MV-4-11 (cell line): ENCODE measurements at places on chromosomes 13 and 19.
A peak's percentile ranks its signal among the peaks of the same experiment; 100 is the strongest.

- DNase-seq: no peak
Measured at GRCh38 chr19:58551577-58552471, 3.1 kb downstream of the CHMP2A start.

- no peak for DNase-seq
Measured at GRCh38 chr19:18660939-18661670, 22.4 kb upstream of the CRTC1 start.

DNA sequence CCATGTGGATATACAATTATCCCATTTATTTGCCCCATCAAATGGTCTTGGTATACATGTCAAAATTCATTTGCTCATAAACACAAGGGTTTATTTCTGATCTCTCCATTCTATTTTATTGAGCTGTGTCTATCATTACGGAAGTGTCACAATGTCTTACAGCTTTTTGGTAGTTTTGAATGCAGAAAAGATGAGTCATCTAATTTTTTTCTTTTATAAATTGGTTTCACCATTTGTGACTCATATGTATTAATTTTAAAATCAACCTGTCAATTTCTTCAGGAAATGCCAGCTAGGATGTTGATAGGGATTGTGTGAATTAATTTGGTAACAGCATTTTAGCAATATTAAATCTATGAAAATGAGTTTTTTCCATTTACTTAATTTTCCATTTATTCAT, 2549.4 kb downstream of the PCDH9 start:
- no peak for DNase-seq

DNA sequence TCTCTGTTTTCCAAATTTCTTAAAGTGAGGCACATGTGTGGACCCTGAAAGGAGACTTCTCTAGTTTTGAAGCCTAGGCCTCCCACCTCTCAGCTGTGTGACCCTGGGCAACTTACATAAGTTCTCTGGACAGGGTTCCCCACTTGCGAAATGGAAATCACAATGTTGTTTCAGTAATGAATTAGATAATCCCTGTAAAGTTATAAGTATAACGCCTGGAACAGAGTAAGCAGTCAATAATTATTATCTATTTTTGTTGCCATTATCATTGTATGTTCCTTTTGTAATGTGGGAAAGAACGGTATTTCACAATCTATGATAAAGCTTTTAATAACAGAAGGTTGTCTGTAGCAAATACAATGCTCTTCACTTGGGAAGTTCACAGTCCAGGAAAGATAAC, 437.3 kb upstream of the ZNF507 start:
- no peak for DNase-seq

- DNase-seq: no peak
Measured at GRCh38 chr19:35459414-35460082, 11.5 kb downstream of the FFAR2 start.

DNA sequence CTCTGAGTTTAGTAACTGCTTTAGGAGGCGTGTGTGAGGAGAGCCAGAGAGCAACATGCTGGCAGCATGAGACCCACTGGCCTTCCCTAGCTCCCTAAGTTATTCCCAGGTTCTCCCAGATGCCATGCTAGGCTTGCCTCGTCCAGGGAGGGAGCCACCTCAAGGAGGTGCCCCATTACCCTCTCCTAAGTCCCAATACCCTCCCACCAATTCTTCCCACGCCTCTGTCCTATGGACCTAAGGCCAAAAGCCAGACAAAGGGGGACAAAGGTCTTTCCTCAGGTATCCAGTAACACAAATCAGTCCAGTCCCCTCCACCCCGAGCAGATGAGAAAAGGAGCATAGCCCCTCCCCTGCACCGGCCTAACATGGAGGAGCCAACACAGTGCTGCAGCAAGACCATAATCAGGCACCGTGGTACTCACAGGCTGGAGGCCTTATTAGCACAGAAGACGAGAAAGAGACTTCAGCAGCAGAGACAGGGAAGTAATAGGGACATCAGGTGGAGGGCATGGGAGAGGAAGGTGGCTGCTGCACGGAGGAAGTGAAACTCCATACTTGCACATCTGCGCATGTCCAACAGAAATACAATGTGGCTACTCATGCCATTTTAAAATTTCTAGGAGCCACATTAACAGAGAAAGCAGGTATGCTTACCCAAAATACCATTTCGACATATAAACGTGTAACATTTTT, 46.3 kb downstream of the BRD4 start:
- peak; percentile 84 for DNase-seq

DNA sequence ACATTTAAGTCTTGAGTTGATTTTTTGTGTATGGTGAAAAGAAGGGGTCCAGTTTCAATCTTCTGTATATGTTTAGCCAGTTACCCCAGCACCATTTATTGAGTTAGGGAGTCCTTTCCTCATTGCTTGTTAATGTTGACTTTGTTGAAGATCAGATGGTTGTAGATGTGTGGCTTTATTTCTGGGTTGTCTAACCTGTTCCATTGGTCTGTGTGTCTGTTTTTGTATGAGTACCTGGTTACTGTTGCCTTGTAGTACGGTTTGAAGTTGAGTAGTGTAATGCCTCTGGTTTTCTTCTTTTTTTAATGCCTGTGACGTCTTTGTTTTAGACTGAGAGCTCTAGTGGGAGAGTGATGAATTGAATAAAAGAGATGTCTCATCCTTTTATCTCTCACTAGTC, 83.2 kb downstream of the NBEA start:
- DNase-seq: no peak

DNA sequence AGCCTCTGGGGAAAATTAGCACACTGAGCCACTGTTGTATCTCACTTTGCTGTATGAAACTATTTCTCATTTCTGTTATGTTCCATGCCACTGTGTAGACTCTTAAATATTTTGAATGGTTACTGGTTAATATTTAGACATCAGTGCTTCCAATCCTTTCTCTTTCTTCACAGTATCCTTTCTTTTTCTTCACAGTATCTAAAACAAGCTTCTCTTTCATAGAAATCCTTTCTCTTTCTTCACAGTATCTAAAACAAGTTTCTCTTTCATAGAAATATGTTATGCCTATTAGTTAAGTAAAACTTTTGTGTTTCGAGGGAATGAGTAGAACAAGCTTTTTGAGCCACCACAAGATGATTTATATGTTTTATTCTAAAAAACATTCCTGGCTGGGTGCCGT, 326.8 kb upstream of the KLF12 start:
- DNase-seq: no peak

DNA sequence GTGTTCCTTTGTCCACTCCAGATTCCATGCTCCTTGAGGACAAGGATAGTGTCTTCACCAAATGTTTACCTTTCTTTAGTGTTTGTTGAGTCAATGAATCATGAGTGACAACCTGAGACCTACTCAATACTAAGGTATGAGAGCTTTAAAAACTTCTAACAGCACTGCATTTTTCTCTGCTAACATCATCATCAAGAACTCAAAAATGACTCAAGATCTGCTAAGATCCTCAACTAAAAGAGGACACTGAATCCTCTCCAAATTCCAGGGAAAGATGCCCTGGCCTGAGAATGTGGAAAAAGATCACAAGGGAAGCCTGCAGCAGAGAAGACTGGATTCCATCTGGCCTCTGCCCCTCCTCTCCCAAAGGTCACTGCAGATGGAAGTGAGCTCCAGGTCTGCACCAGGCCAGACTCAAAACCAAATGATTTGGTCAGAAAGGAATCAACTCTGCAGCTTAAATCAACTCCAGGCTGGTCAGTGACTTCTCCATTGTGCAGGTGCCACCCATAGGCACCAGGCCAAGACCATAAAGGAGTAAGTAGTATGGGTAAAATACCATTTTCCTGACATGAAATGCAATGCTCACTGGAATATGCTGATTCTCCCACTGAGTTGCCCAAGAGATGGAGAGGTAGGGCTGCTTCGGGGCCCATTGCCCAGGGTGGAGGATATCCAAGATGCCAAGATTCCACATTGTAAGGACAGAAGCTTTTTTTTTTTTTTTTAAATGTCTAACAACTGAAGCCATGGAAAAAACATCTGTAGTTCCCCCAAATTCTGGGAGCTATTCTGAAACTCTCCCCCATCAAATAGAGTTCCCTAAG, 89.5 kb upstream of the DOCK9 start:
- no peak for DNase-seq

DNA sequence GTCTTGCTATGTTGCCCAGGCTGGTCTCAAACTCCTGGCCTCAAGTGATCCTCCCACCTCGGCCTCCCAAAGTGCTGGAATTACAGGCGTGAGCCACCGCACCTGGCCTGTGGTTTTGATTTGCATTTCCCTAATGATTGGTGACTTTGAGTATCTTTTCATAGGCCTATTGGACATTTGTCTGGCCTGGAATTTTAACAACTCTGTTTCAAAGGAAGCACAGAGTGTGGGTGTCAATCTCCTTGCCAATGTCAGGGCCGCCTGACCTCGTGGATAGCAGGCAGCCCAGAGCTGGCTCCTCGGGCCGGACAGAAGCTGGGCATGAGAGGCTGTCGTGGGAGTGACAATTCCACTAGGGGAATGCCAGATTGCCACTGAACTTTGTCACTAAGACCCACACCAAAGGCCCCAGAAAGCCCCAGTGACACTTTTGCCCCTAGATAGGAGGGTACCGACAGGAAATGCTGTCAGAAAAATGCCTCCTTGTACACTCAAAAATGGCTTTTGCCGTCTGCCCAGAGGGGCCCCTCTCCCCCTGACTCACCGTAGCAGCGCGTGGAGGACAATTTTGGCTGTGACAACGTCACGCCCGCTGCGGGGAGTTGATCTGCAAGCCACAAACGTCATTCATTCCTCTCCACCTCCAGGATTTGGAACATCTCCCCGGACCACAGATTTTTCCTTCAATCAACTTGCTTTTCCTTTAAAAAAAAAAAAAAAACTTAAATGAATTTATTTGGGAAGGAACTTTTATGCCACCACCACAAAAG, 11.7 kb upstream of the ADGRE5 start:
- DNase-seq: peak; percentile 33

- DNase-seq: no peak
Measured at GRCh38 chr19:49357186-49357585, 5.0 kb downstream of the TEAD2 start.

GRCh38 chr19:41939861-41940730, 11.8 kb upstream of the ERFL start:
- DNase-seq: no peak

DNA sequence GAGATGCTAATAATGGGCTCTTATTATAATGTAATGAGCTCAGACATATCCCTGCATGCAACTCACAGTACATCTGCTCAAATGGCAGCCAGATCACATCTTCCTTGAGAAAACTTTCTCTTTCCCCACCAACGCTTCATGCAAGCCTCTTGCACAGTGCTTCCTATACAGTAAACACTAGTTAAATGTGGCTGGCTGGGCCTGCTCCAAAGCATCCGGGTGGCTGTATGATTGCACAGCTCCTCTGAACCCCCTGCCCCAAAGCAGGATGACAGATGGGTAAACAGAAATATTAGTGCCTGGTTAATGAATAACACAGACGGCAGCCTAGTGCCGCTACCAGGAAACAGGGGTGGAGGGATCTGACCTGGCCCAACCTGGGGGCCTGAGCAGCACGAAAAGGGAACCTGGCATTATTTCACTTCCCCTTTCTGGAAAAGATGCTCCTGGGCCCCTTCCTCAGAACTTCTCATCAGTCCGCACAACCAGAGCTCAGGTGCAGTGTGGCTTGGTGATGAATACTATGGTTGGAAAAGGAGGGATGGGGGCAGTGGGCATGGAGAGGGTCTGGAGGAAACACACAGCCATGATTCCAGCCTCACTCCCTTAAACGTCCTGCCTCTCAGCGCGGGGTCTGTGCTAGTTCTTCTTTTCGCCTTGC, 10.8 kb downstream of the FFAR2 start:
- peak; percentile 49 for DNase-seq

DNA sequence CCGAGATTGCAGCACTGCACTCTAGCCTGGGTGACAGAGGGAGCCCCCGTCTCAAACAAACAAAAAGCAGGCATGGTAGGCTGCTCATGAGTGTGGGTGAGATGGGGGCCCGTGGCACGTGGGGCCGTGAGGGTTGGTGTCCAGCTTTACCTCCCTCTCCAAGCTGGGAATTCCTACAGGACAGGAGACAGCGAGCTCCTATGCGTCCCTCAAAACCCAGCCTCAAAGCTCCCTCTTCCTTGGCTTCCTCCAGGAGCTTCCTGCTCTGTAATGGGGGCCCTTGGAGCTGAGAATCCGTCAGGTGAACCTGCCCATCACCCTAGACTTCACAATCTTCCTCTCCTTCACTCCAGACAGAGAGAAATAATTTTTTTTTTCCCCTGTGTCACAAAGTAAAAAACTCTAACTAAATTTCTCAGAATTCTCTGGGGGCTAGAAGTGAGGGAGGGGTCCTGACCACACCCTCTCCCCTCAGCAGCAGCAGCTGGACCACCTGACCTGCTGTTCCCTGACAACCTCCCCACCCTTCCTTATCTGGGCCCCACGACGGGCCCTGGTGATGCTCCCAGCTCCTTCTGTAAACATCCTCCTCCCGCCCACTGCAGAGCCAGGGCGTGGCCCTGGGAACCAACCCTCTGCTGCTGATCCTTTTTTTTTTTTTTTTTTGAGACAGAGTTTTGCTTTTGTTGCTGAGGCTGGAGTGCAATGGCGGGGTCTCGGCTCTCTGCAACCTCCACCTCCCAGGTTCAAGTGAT, 22.1 kb upstream of the WDR18 start:
- DNase-seq: no peak

GRCh38 chr13:24660023-24660741, 20.0 kb upstream of the ATP12A start:
- no peak for DNase-seq

- DNase-seq: peak; percentile 23
Measured at GRCh38 chr13:54637366-54637765, 1608.8 kb downstream of the OLFM4 start.

GRCh38 chr13:114334305-114335053, 20.2 kb downstream of the CHAMP1 start:
- no peak for DNase-seq

DNA sequence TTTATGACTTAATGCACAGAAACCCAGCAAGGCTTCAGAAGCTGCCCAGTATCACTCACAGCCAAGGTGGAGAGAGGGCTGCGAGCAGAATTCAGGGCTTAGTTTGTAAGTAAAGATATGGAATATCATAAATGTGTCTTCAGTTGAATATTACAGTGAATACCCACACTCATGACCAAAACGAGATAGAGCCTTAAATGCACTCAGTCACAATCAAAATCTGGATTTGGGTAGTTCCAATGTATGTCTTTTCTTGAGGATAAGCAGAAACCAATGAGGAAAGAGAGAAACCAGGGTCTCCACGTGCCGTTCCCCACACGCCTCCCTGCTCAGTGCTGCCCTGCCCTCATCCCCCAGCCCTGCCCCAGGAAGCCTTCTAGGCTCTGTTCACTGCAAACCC, 94.9 kb downstream of the ZIC5 start:
- no peak for DNase-seq
